ENCODE measurements at places on chromosomes 7 and 10.

DNA sequence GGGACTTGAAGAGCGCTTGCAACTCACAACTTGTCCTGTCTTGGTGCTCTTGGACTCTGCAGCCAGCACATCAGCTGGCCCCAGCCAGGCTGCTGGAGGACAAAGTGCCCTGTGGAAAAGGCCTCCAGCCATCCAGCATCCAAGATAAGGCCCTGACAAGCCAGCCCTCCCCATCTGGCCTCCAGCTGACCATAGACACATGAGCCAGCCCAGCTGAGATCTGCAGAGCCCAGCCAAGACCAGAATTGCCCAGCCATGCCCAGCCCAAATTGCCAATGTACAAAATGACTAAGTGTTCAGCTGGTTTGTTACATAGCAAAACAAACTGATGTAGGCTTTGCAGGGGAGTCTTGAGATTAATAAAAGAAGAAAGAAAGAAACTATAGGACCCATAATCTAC lies 36.0 kb upstream of the FRMD4A start:
- no peak for DNase-seq

GRCh38 chr10:29324220-29324841 lies 35.5 kb downstream of the LYZL1 start:
- no peak for DNase-seq

GRCh38 chr7:150973571-150974451 lies 4.3 kb downstream of the KCNH2 start:
- DNase-seq = no peak

GRCh38 chr7:137664846-137665245 lies 181.9 kb downstream of the DGKI start:
- DNase-seq = no peak

DNA sequence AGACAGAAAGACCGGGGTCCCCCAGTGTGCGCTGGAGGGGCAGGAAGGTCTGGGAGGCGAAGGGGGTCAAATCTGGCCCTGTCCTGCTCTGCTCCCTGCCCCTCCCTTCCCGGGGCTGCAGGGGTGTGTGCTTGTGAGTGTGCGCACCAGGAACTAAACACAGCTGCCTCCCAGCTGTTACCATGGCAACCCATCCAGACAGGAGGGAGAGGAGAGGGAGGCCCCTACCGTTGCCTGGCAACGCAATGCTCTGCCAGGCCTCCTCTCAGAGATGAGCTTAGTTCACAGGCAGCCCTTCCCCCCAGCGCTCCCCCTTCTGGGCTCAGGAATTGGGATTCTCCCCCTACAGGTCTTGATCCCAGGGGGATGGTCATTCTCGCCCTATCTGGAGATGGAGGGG lies 6.1 kb downstream of the NYAP1 start:
- DNase-seq = no peak

DNA sequence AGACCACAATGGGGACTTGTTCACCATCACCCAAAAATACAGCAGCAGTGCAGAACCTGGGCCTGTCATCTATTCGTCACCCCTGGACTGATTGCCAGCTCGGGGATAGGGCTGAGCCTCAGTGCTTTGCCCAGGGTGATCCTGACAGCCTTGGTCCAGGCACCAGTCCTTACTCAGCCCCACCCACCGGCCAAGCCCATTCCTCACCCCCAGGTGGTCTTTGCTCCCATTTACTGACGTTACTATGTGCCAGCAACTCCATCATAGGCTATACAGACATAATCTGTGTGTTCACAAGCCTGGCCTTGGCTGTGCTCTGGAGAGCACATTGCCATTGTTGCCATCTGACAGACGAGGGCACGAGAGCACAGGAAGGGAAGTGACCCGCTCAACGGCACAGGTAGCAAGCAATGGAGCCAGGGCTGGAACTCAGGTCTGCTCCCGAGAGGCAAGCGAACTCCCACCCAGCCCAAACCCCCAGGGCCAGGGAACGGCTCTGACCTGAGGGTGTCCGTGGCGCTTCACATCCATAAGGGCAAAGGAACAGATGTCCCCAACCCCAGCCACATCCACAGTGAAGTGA lies 6.8 kb downstream of the ATG9B start:
- no peak for DNase-seq

GRCh38 chr7:142263598-142264380 lies 5.9 kb upstream of the PRSS58 start:
- no peak for DNase-seq

DNA sequence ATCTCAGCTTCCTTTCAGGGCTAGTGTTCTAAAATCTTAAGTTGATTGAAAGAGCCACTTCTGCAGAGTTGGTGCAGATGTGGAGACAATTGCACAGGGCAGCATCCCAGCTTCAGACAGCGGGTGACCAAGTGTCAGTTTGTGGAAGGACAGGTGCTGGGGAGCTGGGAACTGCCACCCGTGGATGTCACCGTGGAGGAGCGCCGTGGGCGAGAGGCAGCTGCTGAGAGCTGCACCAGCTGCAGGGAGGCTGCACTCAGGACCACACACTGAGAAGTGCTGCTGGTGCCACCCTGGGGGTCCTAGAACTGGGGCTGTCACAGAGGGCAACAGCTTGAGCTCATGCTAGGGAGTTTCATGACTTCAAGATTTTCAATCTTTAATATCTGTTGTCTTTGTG lies 543.0 kb upstream of the FZD8 start:
- DNase-seq = no peak

DNA sequence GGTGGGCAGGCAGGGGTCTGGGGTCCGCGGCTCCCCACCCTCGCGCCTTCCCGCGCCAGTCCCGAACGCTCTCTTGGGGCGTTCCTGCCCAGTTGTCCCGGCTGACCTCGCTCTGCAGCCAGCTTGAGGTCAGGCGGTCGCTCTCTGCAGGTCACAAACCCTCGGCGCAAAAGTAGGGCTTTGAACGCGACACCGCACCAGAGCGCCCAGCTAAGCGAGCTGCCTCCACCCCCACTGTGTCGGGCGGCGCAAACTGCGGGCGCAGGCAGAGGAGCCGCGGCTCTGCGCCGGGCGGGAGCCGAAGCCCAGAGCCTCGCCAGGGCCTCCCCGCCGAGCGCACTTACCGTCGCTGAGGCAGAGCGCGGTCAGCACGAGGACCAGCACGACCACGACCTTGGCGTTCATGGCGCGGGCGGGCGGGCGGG lies 284 bp downstream of the CXCL12 start:
- no peak for DNase-seq

DNA sequence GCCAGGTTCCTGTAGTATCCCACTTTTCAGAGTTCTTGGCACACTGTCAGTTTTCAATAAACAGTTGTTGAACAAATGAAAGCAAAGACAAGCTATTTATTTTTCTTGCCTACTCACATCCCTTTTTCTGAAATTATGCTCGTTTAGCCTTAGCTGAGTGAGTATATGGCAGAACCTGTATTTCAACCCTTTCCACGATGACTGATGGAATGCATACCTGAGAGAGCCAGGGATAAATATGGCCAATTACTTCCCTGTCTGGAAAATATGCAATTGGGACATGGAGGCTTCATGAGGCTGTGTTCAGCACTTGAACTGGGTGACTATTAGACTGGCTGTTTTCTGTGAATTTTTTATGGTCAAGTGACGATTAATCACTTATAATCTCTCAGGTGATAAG lies 144.5 kb upstream of the POT1 start:
- DNase-seq = no peak

All from activated naive CD4-positive, alpha-beta T cell treated with anti-CD3 and anti-CD28 coated beads, Interleukin-2, amount 50 U/mL, for 16 hours (primary cell).